ENCODE measurements at places on chromosomes 3 and 15.

- DNase-seq = no peak
Observed at GRCh38 chr3:8886546-8886945, 76.7 kb downstream of the RAD18 start.

DNA sequence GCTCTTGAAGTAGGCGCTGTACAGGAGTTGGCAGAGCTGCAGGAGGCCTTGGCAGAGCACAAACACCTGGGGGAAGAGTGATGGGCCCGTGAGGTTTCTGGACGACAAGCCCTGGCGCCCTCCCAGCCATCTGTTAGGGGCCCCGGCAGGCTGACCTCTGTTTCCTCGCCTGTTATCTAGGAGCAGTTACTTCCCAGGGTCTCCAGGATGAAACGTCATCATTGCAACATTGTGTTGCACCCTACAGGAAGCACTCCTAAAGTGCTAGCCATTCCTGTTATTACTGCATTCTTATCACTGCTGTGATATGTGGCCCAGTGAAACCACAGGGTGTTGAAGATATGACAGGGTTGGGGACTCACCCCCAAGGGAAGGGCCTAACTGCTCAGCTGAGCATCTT is 50.2 kb downstream of the SLCO2A1 start:
- no peak for DNase-seq

- no peak for DNase-seq
Observed at GRCh38 chr3:28716939-28717338, 368.3 kb upstream of the AZI2 start.

GRCh38 chr3:14363991-14364390 is 38.4 kb upstream of the SLC6A6 start:
- no peak for DNase-seq

DNA sequence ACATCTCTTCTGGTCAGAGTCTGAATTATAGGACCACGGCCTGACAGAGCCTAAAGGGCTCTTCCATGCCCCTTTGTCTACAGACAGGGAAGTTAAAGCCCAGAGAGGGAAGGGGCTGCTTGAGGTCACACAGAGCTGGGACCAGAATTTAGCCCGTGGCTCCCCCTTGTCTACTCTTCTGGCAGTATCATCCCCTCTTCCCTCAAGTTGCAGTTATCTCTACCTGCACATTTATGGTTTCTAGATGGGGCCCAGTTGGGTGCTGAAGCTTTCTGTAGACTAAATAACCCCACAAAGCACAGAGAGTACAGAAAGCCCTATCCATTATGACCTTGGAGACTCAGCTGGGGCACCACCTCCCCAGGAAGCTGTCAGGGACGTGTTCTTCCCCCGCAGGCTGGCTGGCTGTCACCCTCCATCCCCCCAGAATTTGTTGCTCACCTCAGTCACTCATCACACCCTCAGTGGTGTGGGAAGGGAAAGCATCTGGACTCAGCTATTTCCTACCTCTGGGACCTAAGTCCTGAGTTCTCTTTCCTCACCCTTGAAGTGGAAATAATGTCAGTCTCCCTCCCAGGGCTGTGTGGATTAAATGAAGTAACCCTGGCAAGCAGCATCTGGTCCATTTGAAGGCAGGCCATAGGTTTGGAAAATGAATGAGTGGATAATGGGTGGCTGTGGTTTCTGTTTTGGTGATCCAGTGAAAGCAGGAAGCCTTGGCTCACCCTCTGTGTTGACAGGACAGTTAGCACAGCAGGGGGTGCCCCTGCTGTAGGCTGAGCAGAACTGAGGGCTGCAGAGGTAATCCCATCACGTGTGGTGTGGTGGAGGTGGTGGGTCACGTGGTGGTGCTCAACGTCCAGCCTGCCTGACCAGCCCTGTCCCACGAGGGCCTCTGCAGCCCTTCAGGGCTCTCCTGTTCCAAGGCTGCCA is 16.3 kb downstream of the ACOX2 start:
- no peak for DNase-seq

DNA sequence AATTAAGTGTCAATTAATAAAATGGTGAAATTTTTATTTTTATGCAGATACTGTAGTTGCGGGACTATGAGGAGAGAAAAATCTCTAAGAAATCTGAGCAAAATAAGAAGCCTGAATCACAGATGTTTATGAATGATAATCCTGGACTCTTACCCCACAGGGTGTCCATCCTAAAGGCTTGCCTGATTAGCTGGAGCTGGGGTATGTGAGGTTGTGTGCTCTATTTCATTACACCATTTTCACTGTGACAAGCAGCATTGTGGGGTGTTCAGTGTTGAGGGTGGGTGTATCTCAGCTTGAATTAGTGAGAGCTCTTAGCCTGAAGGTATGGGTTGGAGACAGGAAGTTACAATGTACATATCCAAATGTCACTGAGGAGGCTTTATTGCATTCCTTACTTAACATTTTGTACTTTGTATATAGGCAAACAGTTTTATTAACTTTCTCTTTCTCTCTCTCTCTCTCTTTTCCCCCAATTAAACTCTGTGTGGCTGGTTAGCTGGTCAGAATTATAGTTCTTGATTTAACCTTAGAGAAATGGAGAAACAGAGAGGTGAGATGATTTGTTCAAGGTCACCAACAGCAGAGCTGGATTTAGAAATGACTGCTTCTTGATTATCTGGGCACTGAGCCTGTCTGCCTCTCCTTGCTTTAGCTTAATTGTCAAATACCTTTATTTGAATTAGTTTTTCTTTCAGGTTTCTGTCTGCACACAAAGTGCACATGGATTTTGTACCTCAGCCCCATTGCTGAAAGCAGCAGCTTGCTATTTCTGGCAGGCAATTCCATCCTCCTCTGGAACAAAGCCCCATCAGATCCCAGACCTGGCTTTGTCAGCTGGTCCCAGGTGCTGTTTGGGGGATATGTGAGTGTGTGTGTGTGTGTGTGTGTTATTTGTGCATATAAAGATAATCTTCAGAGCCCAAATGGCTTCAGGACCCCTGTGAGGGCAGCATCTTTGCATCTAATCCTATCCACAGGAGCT is 35.8 kb downstream of the GJD2 start:
- DNase-seq = no peak

- no peak for DNase-seq
Observed at GRCh38 chr3:158159714-158160113, 49.8 kb downstream of the RSRC1 start.

DNA sequence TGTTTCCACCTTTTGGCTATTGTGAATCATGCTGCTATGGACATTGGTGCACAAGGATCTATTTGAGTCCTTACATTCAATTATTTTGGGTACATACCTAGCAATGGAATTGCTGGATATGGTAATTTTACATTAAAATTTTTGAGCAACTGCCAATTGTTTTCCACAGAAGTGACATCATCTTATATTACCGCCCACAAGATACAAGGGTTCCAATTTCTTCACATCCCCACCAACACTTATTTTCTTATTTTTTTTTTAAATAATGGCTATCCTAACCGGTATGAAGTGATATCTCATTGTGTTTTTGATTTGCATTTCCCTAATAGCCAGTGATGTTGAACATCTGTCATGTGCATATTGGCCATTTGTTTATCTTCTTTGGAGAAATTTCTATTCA is 22.5 kb upstream of the NPTN start:
- DNase-seq = no peak

GRCh38 chr15:75578173-75578947 is 755 bp downstream of the PTPN9 start:
- peak; percentile 41 for DNase-seq

DNA sequence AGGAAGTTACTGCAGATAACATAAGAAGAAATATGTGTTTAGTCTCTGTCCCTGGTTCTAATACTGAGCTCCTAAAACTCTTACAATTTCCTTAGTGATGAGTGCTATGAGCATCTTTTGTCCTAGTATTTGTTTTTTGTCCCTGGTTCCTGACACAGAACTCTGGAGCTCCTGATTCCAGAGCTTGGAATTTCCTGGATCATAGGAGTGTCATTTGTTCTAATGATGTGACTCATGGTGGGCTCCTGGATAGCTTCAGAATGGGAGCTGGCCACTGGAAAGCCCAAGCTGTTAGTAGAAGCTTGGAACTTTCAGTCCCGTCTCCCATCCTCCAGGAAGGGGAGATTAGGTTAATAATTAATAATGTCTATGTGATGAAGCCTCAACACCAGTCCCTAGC is 98.2 kb downstream of the CNTN6 start:
- DNase-seq = no peak

GRCh38 chr3:171354049-171354705 is 106.0 kb downstream of the TNIK start:
- DNase-seq = no peak
